Non-pigmented ciliary epithelial cell (primary cell): ENCODE measurements at places on chromosomes 2 and 18.

DNA sequence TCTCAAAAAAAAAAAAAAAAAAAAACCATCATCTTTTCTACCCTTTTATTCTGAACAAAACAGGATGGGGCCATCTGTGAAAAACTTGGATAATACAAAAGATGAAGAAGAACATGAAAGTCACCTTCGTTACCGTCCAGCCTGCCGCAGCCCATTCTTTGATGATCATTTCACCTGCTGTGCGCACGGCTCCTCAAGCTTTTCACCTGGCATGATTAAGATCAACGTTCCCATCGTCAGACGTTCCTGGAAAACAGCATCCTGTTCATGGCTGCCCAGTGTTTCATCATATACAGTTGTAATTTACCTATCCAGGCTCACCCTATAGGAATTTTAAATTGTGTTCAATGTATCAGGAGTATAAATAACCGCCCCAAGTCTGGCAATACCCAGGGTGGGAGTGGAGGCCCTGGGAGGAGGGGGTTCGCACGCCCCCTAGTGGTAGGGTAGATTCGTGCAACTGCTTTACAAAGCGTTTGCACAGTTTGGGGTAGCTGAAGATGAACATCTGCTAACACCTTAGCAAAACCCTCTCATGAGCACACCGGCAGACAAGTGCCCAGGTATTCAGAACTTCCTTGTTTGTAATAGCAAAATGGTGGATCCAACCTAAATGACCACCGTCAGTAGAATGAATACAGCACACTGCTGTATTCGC, 49.0 kb upstream of the GLI2 start:
- no peak for DNase-seq

DNA sequence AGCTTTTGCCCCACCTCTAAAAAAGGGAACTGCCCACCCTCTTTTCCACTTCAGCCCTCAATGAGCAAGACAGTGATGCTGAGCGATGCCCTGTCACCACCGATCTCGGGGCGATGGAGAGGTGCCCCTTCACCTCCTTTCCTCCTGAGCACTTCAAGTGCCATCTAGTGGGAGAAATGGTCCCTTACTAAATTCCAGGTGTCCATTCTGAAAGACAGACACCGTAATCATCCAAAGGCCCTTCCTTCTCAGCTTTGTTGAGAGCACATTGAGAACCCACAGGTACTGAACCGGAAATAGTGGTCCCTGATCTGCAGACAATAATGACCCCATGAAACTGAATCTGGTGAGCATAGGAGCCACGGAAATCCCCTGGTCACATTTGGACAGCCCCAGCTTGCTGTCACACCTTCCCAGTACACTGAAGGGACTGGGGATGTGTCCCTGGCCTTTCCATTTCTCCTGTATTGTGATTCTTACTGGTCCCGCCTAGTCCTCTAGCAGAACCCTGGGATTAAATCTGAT, 38.5 kb downstream of the KCTD18 start:
- DNase-seq, result no peak

GRCh38 chr18:49652881-49653724, 91.2 kb downstream of the LIPG start:
- DNase-seq, result no peak

GRCh38 chr18:3424280-3424890, 25.6 kb upstream of the TGIF1 start:
- DNase-seq, result no peak

- DNase-seq, result no peak
Measured at GRCh38 chr2:55518841-55519165, 715 bp upstream of the CFAP36 start.

DNA sequence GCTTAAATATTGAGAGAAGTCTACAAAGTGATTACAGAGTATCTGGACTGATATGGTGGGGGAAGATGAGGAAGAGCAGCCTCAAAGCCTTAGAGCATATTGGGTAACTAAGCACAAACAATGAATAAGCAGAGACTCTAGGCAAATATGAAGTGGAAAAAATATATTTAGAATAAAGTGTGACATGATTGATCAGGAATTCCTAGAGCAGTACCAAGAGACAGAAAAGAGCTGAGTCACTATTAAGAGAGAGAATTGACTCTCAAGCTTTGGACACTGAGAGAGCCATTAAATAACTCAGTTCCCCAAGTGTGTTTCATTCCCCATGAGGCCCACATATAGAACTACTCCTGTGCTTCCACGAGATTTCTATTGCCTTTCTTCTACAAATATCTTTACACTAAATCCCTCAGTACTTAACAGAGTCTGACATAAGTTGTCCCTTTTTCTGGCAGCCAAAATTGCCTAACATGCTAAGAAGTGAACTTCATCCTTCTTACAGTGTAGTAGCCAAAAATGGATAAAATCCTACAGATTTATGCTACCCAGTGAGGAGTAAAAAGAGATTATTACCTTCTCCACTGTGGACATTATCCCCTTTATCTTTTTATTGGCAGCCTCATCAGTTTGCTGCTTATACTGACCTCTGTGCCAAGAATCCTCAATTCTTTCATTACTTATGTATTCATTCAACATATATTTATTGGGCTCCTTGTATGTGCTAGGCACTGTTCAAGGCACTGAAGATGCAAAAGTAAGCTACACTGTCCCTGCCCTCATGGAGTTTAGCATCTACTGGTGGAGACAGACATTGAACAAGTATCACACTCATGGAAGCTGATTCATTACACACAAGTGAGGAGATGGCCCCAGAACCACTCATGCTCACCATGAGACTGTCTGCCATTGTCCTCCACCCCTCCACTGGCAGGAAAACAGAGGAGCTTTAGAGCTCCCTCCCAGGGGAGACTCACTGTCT, 45.4 kb downstream of the SLC40A1 start:
- peak; percentile 20 for DNase-seq

DNA sequence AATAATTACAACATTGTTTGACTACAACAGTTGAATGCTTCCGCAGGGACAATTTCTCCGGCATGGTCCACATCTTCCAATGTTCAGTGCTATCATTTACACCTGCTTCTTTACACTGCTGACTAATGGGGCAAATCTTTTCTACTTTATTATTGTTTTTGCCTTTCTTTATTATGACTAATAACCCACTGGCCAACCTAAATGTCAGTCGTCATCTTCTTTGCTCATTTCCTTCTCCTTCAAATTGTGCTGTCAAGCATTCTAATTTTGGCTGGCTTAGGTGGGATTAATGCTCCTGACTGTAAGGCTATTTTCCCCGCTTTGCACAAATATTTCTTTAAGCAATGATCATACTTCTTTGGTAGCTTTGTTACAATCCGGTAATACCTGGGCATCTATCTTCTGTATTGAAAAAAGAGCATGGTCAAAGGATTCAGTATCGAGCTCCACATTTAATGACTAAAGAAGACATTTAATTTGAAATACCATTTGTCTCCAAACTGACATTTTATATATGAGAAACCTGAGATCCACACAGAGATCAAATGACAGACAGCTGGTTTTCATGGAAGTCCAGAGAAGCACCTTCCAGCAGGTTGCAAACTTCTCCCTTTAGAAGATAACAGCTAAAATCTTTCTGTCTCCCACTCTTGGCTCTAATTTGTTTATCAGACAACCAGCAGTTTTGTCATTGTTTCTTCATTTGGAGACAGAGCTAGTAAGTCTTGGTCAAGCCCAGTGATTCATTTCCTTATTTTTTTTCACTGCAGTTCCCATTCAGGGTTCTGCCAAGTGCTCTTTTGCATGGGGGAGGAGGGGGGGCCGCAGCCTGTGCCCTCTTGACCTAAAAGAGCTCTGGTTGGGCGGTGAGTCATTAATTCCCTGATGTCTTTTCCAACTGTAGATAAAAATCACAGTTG, 132.9 kb downstream of the SOCS6 start:
- peak; percentile 90 for DNase-seq

GRCh38 chr2:241799522-241800197, 9.3 kb upstream of the NEU4 start:
- no peak for DNase-seq

- DNase-seq, result no peak
Measured at GRCh38 chr2:46471-47345, at the start of gene FAM110C. TSS of gene FAM110C (minus strand) at chr2:46505. CDS start at chr2:46385, 120 bp downstream.

DNA sequence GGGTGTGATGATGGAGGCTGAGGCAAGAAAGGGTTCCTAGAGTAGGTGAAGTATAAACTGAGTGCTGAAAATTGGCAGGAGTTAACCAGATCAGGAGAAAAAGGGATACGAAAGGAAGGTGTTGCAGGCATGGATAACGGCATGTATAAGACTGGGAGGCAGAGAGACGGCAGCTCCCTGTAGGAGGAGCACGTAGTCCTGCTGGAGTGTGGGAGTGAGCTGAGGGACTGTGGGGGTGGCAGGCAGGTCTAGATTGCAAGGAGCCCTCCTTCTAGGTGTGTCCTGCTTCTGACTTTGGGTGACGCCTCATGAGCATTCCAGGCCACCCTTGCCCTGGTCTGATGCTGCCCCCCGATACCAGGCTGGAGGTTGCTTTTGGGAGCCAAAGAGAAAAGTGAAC, 36.4 kb upstream of the KCTD1 start:
- no peak for DNase-seq

GRCh38 chr2:147756069-147756468, 88.8 kb upstream of the ACVR2A start:
- DNase-seq, result no peak

GRCh38 chr2:219477179-219477578, 21.5 kb upstream of the GMPPA start:
- no peak for DNase-seq

DNA sequence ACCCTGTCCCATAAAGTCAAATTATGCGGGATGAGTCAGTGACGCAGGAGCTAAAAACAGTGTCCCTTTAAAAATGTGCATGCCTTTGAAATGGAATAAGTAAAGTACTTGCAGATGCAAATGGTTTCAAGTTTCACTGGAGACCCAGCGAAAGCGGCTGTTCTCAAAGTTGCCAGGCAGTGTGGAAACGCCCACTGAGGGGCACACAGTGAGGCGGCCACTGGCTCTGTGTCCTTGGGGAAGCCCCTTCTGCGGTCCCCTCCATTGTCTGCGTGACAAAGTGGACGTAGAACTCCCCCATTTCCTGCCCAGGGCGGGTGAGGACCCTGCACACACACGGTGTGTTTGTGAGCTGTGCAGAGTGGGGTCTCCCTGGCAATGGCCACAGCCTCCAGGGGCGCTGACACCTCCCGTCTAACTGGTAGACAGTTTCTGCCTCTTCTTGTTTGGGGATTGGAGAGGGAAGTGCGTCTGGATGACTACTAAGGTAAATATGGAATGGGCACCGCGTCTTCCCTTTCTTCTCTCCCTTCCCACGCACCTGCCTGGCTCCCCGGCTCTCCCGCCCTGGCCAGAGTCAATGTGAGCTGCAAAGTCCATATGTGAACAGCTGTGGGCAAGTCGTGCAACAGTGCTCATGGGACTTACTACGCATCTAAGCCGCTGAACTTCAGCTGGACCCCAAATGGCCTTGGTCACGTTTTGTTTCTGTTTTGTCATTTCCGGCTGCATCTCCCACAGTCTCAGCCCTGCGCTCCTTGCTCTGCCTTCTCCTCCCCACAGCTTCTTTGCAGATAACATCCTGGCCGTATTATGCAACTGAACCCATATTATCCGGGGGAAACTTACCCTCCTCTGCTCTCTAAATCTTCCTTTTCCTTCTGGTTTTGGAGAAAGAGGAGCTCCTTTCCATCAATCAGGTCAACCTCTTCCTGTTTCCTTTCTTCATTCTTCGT, 33.7 kb upstream of the ZNF516 start:
- no peak for DNase-seq

GRCh38 chr2:216217904-216218260, 108.7 kb downstream of the XRCC5 start:
- no peak for DNase-seq

DNA sequence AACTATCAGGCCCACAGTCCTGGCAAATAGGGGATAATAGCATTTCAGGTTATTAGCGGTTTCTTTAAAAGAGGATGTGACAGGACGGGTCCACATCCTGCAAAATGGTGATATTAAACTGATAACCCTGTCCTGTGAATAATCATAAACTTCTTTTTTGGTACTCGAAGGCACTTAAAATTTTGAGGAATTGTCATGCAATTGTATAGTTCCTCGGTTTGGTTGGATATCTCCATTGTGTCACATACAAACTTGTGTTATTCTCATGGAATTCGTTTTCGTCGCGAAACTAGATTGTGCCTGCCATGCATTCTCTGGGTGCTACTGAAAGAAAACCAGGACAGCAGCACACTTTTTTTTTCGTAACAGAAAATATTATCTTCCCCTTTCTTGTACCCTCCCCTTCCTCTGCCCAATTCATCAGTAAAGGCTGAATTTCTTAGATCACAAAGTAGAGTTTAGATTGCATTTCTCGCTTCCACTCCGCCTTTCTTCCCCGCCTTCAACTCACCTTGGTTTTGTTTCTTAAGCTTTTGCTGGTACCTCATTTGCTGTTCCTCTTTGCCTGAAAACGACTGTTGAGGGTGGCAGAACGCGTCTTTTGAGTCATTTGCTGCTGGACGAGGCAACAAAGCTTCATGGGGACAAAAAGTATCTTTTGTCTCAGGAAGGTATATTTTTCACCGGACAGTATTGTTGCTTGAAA, 1.3 kb downstream of the CERS6 start:
- no peak for DNase-seq

DNA sequence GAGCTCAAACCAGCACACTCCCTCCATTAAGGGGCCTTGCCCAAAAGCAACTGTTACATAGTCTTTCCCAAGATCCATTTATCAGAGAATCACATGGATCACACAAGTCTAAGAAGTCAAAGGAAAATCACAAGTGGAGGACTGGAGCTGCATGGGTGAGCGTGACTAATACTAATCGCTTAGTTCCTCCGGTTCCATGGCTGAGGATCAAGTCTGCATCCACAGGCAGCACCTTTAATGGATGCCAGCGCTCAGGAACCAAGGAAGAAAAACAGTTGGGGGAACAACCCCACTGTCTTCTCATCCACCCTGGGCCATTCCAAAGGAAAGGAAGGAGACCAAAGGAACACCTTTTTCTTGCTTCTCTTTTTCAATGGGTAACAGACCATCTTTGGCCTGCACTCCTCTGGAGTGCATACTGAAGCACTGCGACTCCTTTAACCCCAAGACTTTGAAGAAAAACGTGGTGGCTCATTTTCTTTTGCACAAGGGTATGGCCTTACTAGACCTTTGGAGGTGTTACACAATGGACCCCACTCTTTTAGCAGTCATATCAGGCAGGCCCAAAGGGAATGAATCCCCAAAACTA, 9.2 kb upstream of the WDR33 start:
- no peak for DNase-seq

DNA sequence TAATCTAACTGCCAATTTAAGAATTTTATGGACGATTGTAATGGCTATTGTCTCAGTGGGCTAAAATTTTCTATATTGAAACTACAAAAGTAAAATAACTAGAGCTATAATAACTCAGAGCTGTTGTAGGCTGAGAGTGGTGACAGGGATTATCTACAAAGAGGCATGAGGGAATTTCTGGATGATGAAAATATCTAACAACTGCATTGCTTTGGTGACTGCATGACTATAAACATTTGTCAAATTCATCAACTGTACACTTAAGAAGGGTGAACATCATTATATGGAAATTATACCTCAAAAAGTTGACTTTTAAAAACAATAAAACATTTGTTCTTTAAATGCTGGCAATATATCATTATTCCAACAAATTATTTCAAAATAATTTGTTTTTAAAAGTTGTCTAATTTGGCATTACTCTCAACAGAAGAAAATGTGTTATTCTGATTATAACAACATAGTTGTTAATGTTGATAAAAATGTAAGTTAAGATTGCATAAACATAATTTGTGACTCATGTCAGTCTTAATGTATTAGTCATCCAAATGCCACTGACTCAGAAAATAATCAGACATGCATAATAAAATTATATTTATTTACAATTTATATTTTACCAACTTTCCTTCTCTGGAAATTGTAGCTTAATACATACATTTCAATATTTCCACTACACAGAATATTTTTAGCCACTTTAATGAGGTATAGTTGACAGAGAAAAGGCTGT, 865.1 kb upstream of the VRK2 start:
- DNase-seq, result no peak
